ENCODE measurements at places on chromosomes 4 and X. TPM values are rescaled to one million over a fixed set of nuclear protein-coding genes. Genes with fewer than 3 reads are reported as not detected.

DNA sequence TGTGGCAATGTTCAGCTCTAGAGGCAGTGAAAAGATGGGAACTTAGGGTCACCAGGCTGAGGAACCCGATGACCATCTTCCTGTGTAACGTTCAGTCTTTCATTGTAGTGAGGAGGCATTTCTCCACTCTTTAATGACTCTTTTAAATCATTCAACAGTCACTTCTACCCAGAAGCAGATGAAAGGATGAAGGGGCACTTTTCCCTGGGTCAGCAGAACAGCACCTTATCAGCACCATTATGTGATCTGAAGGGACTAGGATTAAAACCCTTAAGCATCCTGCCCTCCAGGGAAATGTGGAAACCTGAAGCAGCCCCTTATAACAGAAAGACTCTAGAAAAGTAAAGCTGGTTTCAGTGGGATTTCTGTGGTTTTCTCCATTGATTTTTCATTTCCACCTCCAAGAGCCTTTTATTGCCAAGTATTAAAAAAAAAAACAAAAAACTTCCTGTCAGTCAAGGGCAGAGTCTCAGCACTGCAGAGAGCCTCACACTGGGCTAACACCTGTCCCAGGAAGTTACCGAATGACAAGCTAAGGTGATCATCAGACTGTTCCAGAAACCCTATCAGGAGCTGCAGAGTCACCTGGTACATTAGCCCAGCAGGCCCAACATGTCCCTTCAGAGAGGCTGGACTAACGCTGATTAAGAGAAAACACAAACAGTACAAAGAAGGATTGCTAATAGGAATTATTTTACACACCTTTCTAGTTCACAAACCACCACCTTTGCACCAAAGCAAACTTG is 185.9 kb downstream of the SHROOM3 start:
- ATAC-seq, result no peak

- ATAC-seq, result no peak
Measured at GRCh38 chrX:13968198-13968597, 61.5 kb downstream of the GEMIN8 start.

DNA sequence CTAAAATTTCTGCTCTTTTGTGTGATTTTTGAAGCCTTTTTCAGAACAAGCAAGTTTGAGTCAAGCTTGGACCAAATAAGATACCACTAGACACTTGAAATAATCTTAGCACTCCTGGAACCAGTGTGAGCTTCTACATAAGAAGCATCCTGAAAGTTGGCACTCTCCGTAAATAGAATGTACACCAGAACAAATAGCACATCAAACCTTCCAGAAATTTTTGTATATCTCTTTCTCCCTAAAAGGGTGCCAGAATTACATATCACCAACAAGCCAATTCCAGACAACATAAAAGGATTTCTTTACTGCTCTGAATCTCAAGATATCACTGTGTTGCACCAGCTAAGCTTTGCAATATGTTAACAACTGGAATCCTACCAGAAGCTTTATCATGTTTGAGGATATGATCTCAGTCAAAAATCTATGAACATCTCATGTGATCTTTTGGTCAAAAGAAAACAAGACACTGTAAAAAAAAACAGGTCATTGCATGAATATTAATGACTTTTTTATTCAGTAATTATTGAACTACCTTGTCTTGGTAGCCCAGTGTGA is 117.2 kb downstream of the PRSS12 start:
- ATAC-seq, result no peak

The GRPR gene
- total RNA-seq, result 39.5 TPM

GRCh38 chrX:115912372-115912897 is 258.1 kb upstream of the AGTR2 start:
- no peak for ATAC-seq

DNA sequence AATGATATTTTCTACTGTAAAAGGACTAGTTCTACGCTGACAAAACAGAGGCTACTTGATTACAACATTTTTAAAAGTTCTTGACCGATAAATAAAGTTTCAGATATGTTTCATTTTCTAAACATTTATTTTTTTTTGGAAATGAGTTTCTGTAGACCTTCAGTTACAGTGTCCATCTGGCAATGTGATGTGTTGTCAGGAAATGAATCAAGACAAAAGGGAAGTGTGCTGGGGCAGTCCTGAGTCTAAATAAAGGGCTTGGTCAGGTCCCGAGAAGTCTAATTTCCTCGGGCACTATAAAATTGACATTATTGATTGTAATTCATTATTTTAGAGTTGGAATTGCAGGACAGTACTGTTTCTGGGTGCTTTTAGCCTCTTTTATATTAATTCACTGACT is 57.0 kb upstream of the FTHL17 start:
- no peak for ATAC-seq

The XPNPEP2 gene
- 0.93 TPM for total RNA-seq

DNA sequence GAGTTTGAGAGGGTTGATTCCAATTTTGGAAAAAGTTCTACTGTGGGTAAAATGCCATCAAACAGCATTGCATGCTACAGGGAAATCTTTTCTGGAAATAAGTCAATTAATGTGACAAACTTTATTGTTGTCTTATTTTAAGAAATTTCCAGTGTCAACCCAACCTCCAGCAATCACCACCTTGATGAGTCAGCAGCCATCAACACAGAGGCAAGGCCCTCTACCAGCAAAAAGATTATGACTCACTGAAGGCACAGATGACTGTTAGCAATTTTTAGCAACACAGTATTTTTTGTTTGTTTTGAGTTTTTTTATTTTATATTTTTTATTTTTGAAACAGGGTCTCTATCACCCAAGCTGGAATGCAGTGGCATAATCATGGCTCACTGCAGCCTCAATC is 165.4 kb upstream of the C1QTNF7 start:
- ATAC-seq, result no peak

DNA sequence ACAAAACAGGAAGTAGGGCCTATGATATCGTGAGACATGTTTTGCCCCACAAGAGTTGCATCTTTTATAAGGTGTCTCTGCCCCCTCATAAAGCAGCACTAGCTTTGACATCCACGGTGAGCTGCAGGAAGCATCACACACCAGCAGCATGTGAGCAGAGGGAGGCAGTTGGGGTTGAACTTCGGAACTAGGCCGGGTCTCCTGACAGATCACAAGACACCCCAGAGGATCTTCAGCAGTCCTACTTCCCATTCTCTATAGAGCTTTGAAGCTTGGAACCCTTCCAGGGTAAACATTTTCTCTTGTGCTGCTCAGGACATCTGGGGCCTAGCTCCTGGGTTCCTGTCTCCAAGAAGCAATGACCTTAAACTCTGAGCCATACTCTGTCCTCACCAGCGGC is 27.5 kb downstream of the YY2 start:
- ATAC-seq, result peak; percentile 41

DNA sequence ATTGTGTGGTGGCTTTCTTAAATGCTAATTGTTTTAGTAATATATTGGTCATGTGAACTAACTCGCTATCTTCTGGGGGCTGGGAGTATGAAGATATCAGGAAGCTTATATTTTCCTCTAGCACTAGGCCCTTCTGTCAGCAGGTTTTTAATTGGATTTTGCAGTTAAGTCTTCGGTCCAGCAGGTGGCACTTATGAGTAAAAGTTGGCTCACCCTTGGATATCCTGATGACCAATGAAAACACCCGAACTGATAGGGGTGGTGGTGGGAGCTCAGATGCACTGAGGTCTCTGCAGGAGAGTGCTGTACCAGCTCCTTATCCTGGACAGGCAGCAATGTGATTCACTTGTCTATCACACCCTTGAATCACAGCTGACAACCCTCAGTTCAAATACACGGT is 1365.8 kb upstream of the DIAPH2 start:
- ATAC-seq, result no peak

DNA sequence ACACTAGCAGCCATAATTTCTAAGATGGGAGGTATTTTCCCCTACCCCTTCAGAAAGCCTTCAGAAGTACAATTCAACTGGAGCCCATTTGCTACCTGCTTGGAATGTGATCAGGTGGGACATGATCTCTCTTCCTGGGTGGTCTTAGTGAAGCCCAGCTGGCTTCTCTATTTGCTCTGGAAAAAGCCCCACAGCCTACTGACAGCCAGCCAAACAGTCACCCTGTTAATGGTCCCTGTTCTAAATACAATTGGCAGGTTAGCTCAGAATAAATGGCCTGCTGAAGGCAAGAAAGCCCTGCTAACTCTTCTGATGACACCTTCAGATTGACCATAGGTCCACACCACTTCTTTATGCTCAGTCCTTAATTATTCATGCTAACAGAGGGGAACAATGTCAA is 39.9 kb downstream of the HS6ST2 start:
- ATAC-seq, result no peak

- ATAC-seq, result peak; percentile 55
Measured at GRCh38 chrX:31319586-31319985, 247.7 kb upstream of the FTHL17 start.

DNA sequence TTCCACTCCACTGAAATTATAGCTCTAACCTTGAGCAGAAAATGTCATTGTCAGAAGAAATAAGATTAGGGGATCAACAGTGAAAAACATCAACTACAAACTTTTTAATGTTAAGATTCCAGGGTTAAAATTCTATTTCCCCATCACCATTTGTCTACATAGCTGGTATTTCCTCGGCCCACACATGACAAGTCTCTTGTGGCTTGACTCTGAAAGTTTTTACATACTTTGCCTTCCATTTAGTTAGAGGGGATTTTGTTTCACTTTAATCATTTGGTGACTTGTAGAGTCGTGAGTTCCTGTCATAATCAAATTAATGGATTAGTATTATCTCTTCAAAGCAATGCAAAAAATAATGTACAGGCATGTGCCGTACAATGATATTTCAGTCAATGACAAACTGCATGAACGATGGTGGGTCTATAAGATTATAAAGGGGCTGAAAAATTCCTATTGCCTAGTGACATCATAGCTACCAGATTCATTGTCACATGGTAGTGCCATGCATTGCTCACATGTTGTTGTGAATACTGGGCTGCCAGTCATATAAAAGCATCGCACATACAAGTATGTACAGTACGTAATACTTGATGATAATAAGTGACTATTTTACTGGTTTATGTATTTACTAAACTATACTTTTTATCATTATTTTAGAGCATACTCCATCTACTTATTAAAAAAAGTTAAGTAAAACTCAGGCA is 72.0 kb downstream of the ING2 start:
- no peak for ATAC-seq

GRCh38 chr4:82268050-82268825 is 105.6 kb downstream of the HNRNPD start:
- peak; percentile 93 for ATAC-seq

The PSAPL1 gene
- not detected for total RNA-seq

GRCh38 chrX:75291611-75292010 is 17.7 kb downstream of the UPRT start:
- ATAC-seq, result no peak

DNA sequence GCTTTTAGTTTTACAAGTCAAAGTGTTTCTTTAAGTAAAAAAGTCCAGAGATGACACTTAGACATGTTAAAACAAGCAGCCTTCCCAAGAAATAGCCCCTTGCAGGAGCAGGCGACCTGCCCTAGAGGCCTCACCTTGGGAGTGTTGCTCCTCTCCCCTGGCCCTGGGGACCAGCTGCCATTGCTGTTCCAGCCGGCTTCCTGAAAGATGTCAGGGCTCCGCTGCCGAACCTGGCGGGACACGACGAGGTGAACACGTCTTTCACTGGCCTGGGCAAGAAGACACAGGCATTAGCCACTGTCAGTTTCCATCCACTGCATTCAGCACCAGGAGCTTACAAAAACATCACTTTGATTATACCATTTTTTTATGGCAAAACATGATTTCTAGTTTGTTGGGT is 104.1 kb downstream of the FIP1L1 start:
- no peak for ATAC-seq

GRCh38 chr4:78561677-78562076 is 10.1 kb downstream of the ANXA3 start:
- ATAC-seq, result no peak

DNA sequence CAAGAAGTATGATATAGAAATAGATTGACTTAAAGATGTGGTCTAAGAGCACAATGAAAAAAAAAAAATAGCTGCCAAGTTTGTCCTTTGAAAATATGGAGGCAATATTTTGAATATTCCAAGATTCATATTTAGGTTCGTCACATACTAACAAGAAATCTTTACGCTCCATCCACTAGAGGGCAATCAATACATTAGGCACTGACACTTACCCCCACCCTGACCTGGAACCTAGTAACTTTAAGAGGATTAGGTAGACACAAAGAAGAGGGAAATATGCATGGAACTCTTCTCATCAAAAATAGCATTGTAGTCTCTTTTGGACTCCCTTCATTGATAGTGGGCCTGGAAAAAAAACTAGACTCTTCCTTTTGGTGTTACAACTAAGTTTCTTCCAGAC is 1108.1 kb downstream of the PCDH19 start:
- ATAC-seq, result no peak

DNA sequence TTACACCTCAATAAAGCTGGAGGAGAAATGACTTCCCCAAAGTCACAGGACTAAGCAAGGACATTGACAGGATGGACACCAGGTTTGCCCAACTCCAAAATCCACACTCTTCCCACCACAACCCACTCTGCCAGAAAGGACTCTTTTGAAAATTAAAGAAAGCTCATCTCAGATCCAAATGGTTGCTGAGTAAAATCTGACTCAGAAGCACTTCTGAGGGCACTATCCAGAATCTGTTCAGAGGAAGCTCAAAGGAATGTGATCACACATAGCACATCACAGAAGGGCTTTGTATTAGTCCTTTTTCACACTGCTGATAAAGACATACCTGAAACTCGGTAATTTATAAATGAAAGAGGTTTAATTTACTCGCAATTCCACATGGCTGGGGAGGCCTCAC is 155.5 kb downstream of the RAB28 start:
- no peak for ATAC-seq

DNA sequence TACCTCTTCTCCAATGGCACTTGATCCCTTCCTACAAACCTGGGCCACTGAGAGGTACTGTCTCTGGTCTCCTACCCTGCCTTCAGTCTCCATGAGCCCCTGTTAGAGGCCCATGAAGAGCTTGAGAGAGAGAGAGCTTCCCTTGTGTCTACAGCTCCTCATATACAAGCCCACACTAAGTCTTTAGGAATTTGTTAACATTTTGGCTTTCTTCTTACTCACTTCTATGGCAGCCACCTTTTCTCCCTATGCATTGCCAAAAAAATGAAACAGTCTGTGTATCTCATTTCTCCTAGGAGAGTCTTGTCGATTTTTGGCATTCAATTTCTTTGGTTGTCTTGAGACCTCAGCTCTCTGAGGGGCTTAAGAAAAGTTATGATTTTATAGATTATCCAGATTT is 90.9 kb upstream of the LNX1 start:
- no peak for ATAC-seq
